Activated naive CD4-positive, alpha-beta T cell treated with anti-CD3 and anti-CD28 coated beads, Interleukin-2, amount 50 U/mL, for 16 hours (primary cell): ENCODE measurements at places on chromosomes 5 and 9.
A peak's percentile ranks its signal among the peaks of the same experiment; 100 is the strongest.

GRCh38 chr5:15013654-15014463, 142.3 kb upstream of the ANKH start:
- DNase-seq: no peak

- DNase-seq: no peak
Observed at GRCh38 chr5:124599028-124599973, 147.1 kb downstream of the ZNF608 start.

GRCh38 chr5:143434261-143435209, 31.0 kb upstream of the NR3C1 start:
- peak; percentile 56 for DNase-seq

GRCh38 chr5:81895307-81895706, 76.5 kb upstream of the ATG10 start:
- no peak for DNase-seq

DNA sequence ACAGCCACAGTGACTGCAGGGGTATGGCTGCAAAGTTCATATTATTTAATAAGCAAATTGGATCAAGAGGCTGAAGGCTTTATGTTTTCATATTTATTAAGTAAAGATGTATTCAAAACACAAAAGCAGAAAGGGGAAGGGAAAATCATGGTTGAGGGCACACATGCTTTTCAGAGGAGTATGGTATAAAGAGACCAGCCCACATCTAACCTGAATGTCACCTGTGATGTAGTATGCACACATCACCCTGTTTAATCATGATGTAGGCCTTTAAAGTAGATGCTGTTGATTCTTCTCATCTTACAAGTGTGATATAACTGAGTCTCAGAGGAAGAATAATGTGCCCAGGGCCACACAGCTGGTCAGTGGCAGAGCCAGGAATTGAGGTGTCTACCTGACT, 211.8 kb downstream of the DCP2 start:
- DNase-seq: no peak

DNA sequence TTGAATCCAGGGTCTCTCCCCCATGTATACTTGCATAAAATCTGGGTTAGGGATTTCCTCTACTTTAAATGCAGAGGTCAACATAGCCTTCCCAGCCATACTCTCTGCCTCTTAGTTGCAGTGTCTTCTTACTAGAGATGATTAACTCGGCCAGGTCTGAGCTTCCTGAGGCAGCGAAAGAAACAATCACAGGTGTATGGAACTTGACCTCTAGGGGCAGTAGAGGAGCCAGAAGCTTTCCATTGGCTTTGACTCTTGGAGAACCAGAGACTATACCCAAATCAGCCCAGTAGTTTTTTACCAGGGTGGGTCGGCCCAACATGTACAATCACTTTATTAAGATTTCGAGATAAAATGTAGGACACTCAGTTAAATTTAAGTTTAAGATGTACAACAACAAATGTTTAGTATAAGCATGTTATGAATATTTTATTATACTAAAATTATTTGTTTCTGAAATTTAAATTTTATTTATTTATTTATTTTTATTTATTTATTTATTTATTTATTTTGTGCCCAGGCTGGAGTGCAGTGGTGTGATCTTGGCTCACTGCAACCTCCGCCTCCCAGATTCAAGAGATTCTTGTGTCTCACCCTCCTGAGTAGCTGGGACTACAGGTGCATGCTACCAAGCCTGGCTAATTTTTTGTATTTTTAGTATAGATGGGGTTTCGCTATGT, 48.0 kb upstream of the DMRT3 start:
- DNase-seq: no peak

DNA sequence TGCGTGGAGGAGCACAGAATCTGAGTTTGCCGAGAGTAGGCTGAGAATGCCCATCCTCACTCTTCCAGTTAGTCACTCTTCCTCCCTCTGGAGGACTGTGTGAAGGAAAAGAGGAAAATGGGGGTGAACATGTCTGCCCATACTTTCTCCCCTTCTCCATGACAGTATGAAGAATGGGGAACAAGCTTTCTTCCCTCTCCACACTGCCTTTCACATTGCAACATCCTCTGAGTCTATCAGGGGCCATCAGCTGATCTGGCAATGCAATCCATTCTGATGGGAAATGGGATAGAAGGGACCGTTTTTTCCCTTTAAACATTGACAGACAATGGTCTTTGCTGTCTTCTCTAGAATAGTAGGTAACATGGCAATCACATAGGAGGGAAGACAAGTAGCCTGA, 56.8 kb downstream of the UGCG start:
- no peak for DNase-seq

- DNase-seq: no peak
Observed at GRCh38 chr9:83935276-83935935, 14.2 kb upstream of the KIF27 start.

DNA sequence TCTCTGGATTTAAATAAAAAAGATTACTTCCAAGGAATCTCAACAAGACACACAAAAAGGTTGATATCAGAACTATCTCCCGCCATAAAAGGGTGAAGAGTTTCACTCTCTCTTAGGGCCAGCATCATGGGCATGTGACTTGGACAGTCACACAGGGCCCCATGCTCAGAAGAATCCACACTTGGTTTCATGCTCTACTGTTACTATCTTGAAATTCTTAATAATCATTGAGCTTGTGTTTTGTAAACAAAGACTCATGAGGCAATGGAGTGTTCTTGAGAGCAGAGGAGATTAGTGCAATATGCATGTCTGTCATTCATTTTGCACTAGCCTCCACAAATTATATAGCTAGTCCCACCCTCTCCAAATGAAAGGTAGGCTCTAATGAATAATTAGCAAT, 58.4 kb downstream of the HMHB1 start:
- no peak for DNase-seq

DNA sequence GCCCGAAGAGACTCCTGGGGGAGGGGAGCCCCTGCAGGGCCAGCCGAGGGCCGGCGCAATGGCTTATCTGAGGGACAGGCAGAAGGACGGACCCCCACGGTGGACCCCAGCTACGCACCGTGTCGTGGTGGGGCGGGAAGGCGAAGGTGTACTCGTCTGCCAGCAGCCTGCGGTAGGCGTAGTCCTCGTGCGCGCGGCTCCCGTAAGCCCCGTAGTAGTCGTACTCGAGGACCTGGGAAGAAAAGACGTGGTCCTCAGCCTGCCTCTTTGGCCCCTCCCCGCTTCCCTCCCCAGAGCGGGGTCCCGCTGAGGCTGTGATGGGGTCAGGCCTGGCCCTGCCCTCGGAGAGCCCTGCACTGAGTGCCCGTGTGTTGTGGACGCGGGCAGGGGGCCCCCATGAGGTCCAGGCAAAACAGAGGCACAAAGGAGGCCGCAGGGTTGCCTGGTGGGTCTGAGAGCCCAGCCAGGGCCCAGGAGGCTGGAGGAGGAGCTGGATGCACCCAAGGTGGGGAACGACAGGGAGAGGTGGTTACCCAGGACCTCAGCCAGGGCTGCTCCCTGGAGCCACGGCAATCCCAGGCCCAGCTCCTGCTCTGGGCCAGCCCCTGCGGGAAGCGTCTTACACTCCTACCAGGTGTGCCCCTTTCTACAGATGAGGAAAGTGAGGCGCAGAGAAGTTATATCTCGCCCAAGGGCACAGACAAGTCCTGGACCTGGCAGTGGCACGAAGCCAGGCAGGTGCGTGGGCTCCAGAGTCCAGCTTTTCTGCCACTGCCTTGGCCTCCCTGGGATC, 35.2 kb downstream of the SARDH start:
- peak; percentile 45 for DNase-seq

- no peak for DNase-seq
Observed at GRCh38 chr9:90259311-90260246, 383.0 kb downstream of the DIRAS2 start.

- DNase-seq: no peak
Observed at GRCh38 chr5:128408622-128409021, 129.4 kb downstream of the FBN2 start.

- no peak for DNase-seq
Observed at GRCh38 chr5:362189-362588, 40.7 kb downstream of the AHRR start.

DNA sequence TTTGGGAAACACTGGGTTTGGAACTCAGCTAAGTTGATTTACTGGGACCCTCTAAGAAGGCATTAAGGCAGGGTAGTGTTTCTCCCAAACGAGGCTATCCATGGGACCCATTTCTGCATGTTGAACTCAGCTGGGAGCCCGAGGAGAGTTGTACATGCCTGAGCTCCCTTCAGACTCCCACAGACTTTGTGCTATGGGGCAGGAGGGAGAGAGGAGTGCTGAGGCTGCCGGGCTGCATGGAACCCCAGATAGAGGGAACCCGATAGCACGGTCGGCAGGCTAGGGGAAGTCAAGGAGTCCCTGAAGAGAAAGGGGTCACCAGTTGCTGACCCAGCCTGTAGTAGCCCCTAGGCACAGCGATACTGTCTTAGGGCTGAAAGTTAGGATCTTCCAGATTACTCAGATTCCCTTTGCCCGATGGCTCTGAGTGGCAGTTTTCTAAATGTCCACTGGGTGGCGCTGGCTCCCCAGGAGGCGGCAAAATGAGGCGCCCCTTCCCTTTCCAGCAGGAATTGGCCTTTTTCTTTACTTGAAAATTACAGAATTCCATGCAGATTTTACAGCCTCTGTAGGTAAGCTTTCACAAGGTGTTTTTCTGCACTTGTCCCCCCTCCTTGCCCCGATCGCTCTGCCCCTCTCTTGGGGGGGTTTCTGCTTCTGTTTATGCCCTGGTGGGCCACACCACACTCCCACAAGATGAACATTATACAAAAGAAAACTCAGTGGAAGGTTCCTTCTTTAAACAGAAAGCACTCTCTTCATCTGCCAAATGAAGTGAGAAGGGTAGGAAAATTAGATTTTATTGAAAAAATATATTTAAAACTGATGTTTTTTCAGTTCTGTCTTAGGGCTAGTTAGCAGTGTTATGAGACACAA, 17.8 kb downstream of the NANS start:
- peak; percentile 61 for DNase-seq

DNA sequence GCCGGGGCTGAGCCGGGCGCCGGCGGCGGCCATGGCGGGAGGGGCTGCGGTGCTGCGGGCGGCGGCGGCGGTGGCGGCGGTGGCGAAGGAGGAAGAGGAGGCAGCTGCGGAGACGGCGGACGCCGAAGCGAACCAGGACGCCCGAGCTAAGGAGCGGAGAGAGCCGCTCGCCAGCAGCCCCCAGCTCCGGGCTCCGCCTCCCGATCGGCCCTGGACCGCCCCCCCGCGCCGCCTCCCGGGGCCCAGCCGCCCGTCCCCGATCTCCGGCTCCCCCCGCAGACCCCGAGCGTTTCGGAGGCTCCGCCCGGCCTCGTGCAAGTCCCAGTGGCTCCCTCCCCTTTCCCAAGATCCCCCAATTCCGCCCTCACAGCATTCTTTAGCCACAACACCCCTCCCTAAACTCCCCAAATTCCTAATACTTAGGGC, at the start of gene ASTN2:
ASTN2 (minus strand) TSS at position 152 of the 426 bp plus-strand sequence; CDS start at position 33, 119 bp downstream.
- no peak for DNase-seq

DNA sequence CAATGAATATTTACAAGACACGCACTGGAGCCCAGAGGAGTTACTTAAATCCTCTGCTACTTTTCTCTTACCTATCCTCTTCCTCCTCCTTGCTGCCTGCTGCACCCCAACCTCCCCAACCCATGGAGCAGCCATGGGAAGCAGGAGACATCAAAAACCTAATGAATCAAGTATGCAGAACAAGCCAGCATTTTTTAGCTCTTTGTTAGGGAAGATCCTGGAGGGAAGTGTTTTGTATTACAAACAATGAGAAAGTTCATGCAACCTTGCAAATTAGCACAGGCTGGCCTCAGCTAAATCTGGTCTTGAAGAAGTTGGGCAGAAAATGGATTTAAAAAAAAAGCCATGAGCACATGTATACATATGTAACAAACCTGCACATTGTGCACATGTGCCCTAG, 498.8 kb downstream of the KIF4B start:
- no peak for DNase-seq

DNA sequence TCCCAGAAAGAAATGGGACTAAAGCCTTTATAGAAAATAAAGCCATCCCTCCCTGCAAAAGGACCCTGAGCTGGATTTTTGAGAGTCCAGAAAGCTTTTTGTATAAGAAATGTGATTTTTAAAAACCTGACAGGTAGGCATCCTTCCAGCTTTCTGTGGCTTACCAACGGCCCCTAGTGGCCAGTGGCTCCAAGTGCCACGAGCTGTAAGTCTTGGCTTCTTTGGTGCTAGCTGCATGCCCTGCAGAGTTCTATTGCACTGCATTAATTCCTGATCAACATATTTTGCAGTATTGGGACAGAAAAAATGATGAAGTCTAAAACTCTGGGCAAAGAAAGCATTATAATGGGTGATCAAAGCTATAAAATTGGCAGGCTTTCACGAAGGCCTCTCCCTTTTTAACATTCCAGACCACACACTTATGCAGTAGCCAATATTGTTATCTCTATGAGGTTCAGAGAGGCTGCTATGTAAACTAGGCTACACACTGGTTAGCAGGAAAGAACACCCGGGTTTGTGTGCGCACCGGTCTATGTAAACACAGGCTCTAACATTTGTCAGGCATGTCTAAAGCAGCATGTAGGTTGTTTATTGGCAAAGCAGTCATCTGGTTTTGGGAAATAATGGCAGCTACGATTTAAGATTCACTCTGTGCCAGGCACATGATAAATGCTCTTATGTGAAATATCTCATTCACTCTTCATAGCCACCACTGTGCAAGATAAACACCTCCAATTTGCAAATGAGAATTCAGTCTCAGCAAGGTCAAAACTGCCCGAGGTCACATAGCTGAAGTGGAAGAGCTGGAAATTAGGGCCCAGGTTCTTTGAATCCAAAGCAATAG, 55.2 kb downstream of the NMUR2 start:
- peak; percentile 11 for DNase-seq

GRCh38 chr9:122875523-122875922, 29.6 kb downstream of the RC3H2 start:
- DNase-seq: no peak

DNA sequence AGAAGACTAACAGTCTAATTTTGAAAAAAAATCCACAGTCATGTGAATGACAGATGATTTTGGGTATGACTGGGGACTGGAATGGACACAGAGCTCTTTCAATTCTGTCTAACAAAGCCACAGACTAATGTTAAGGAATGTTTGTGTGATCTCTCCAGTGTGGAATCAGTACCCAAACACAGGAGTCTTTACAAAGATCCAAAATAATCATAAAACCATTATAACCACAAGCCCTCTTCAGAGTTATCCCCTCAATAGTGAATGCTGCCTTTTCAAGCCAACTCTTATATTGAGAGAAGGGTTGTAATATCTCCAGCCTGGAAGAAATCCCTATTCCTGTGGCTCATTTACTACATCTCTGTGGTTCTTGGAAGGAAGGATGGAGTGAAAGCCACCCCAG, 552.0 kb upstream of the CLINT1 start:
- no peak for DNase-seq

DNA sequence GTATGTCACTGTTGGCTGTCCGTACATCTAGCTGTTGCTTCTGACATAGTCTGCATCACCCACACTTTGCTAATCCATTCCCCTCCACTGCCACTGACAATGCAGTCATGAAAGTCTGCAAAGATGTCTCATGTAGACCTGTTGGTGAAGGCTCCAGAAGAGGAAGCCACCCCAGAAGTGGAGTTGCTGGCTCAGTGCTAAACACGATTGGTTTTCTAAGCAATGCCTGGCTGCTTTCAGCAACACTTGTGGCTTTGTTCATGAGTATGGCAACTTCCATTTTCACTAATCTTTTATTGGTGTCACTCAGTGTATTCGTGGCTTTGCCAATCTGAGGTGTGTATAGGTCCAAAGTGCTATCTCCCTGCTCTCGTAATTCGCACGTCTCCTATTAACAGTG, 288.1 kb downstream of the GADD45G start:
- DNase-seq: no peak

- no peak for DNase-seq
Observed at GRCh38 chr5:22593592-22593991, 259.6 kb downstream of the CDH12 start.

- DNase-seq: no peak
Observed at GRCh38 chr5:35240892-35241291, 10.6 kb upstream of the PRLR start.
